ENCODE measurements at places on chromosomes 4 and X.

GRCh38 chr4:958314-958665 lies 15.1 kb downstream of the DGKQ start:
- DNase-seq = no peak

GRCh38 chr4:70559211-70559830 lies 32.7 kb upstream of the AMBN start:
- DNase-seq = no peak

GRCh38 chr4:22778547-22779163 lies 85.9 kb downstream of the GBA3 start:
- no peak for DNase-seq

- no peak for DNase-seq
Measured at GRCh38 chrX:44651358-44651757, 108.7 kb upstream of the FUNDC1 start.

DNA sequence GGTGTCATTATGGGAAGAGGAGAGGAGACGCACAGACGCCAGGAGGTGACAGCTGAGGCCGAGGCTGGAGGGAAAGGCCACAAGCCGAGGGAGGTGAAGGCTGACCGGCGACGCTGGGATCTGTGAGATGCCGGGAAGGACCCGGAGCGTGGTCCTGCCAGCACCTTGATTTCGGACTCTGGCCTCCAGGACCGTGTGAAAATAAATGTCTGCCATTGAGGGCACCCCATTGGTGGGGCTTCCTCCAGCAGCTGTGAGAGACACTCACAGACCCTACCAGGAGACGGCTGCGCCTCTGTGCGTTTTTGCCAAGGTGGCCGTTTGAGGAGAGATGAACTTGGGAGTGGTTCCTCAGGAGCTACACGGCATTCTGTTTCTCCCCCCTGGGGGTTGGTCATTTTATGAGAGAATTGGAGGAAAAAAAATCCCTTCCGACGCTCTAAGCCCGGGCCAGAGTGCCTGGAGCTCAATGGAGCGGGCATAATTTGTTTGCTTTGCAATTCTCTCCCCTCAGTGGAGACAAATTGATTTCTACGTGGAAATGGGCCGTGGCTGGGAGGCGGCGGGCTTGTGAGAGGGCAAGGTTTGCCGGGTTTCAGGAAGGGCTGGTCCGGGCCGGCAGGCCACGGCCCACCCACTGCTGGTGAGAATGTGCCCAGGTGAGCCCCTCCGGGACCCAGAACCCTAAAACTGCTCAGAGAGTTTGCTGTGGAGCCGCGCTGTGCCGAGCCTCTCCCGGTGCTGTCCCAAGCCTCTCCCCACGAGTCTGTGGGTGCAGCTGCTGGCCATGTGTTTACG lies 53.9 kb downstream of the CPZ start:
- no peak for DNase-seq

DNA sequence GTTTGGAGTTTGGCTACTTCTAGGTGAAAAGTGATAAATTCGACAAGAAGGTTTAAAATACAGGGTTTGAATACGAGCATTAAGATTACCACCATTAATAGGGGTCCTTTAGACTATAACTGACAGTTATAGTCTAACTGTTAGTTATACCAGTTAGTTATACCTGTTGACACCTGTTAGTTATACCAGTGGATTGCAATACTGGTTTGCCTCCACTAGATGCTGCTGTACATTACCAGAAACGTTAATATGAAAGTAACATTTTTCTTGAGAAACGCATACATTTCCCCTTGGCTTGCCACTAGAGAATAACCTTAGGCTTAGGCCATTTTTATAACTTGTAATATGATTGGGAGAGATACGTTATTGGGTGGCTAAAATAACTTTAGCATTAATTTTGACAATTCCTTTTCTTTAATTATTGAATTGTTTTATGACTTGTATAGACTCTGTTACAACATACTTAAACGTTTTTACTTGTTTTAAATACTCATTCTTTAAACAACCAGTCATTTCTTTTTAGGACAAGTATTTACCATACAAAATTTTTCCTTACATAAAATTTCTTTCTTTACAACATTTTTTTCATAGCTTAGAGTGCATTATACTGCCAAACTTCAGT lies 911.2 kb downstream of the FSTL5 start:
- DNase-seq = no peak

DNA sequence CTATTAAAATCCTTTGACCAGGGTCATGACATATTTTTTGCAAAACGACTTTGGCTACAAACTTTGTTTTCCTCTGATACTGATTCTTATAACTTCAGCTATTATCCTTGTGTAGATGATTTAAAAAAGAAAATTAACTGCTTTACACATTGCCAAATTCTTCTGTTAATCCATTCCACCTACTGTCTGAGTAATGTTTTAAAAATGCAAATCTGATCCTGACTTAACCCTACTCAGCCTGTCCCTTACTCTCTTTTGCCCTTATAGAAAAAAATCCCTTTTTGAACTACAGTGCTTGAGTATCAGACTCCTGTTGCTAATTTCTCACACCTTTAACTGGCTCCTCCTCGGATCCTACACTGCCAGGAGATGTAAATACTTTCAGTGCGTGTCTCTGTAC lies 723.1 kb downstream of the ADGRL3 start:
- DNase-seq = no peak

DNA sequence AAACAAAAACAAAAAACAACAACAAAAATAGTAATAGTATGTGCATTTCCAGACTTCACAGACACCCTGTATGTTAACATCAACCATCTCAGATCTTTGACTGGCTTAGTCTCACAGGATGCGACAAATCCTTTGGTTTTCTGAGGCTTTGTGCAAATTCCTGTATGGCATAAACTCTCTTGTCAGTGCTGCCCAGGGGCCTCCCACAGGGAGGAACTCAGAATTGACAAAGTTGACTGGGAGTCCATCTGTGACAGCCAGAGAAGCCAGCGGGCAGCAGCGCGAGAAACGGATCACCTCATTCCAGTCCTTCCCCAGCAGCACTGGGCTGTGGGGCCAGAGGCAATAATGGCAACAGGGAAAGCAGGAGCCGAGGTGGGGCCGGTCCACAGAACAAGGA lies 19.1 kb upstream of the DDX3X start:
- DNase-seq = no peak

- no peak for DNase-seq
Measured at GRCh38 chr4:122777846-122778673, 45.6 kb downstream of the BBS12 start.

DNA sequence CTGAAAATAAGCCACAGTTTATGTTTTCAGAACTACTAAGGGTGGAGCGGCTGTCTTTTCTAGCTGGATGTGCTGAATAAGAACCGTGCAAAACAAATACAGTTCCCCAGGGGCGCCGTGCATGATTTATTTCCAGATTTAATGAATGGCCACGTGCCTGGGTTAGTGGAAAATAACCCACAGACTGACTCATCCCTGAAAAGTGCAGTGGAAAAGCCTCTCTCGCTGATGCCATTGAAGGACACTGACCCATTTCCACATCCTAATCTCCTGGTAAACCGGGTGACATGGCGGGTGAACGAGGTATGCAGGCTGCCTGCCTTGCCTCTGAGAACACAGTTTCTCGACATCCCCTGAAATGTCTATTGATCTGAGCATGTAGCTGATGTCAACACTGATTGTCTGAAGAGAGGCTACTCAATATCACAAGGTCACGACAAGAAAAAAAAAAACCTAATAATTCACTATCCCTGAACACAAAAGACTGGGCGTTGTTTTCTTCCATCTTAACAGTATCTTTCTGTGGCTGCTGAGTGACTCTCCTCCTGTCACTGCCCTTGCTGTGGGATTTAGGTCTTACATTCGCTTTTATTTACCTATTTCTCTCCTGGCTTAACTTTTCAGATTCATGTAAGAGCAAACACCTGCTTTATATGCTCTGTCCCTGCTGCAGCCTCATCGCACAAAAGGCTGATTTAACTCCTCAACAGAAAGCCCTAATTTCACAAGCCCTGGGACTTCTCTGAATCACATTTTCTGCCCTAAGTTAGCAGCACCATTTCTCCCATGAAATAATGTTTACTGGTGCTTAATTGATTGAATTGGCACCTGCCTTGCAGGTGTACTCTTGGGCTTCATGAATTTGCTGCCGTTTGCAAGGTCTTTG lies 76.9 kb upstream of the SCOC start:
- DNase-seq = no peak

DNA sequence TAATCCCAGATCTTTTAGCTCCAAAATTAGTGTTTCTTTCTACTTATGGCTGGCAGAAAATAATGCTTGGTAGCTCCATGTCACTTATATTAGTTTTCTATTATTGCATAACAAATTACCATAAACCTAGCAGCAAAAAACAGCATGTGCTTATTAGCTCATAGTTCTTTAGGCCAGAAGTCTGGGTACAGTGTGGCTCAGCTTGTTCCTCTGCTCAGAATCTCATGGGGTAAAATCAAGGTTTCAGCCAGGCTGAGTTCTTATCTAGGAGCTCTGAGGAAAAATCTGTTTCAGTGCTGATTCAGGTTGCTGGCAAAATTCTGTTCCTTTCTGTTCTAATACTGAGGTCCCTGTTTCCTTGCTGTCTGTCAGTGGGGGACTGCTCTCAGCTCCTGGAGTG lies 101.1 kb downstream of the CT47B1 start:
- DNase-seq = no peak

GRCh38 chr4:98749206-98749605 lies 90.8 kb upstream of the TSPAN5 start:
- DNase-seq = no peak

DNA sequence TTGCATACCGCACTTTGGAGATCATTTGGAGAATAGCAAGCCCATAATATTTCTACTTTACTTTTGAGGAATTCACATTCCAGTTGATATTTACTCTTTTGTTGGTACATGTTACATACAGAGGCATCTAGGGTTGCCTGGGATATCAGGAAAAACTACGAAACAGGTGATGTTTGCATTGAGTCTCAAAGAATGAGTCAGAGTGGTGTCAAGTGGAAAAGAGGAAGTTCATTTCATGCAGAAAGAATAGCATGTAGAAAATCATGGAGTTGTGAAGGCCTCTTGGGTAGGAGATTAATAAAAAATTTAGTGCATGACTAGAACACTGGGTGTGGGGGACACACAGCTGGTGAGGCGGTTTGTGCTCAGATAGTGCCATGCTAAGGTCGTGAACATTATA lies 33.5 kb upstream of the ELOVL6 start:
- peak; percentile 53 for DNase-seq

DNA sequence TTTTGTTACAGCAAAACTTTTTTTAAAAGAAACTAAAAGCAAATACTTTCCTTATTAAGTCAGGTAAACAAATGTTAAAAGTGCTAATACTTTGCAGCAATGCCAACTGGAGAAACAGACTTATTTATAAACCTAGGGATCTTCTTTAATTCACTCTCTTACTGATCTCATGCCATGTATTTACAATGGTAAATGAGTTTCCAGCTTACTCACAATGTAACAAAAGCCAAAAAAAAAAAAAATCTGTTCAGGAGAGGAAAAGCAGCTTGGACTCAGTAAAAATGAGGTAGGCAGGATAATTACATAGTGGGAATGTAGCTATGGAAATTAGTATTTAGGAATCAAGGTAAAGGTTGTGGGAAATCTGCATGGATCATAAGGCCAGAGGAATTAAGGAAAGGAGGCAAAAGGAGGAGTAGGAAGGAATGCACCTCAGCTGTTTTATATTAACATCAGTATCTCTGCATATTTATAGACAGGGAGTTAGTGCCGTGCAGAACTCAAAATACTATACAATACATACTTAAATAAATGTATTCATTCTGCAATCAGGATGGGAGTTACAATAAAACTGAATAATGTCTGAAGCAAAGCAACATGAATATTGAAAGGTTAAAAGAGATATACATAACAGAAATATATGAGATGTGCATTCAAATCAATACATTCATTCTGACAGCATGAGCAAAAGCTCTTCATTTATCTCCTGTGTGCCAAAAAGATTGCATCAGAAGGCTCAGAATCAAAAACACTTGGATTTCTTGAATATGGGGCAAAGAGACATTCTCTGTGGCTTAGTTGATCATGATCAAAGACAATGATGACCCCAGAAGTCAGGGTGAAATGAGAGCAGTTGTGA lies 57.9 kb upstream of the ETNPPL start:
- DNase-seq = no peak

GRCh38 chr4:142095886-142096605 lies 459.7 kb downstream of the IL15 start:
- DNase-seq = peak; percentile 81

DNA sequence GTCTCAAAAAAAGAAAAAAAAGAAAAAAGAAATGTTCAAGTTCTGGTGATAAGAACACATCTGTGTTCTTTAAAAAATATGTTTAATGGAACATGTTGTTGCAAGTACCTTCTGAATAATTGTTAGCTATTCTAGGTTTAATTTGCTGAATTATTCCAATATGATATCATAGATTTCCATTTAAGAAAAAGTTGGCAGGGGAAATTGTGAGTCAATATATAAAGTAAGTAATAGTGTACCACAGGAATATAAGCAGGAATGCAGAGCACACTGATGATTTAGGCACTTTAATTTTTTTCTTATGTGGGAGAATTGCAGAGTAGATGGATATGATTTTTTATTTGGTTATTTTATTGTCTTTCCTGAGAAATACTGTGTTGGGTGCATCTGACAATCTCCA lies 190.7 kb downstream of the RPA4 start:
- DNase-seq = no peak

DNA sequence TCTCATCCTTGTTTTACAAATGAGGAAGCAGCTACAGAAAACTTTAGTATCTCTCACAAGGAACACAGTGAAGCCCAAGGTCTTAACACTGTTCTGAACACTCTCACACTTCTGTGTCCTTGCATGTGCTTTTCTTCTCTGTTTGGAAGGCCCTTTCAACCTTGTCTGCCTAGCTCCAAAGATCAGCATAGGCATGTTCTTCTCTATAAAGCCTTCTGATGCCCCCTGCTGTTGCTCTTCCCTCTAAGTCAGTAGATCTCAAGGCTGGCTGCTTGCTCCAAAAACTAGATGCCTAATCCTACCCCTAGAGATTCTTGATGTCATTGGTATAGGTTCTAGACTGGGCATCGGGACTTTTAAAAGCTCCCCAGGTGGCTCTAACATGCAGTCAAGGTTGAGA lies 5.9 kb downstream of the APOO start:
- DNase-seq = peak; percentile 49

- peak; percentile 69 for DNase-seq
Measured at GRCh38 chr4:166816890-166817289, 417.4 kb downstream of the SPOCK3 start.

DNA sequence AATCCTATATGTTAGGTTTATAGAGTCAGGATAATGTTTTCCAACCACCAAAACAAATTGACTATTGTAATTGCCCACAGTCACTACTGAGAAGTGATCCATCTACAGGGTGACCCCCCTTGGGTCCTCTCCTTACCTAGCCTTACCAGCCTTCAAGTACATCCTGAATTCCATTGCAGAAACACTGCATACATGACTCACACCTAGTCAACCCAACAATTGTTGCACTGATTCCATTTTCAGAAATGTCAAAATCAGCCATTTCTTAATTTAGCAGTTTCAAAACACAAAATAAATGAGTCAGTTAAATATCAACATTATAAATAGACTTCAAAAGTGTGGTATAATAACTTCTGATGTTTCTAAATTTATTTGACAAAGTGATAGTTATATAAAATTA lies 106.3 kb upstream of the TNIP3 start:
- no peak for DNase-seq

DNA sequence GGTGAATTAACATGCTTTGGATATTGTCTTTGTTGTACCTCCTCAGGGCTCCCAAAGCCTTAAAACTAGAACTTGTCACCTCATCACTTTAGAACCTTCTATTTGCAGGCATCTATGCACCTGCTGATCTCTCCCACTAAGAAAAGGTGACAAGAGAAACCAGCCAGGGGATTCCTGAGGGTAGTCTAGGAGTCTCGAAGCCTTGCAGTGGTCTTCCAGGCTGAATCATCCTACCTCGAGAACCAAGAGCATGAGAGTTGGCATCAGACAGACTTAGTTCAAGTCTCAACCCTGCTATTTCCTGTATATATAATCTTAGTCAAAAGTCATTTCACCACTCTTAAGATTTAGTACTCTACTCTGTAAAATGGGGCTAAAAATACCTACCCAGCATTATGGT lies 29.6 kb downstream of the RTL5 start:
- no peak for DNase-seq

Measured in epithelial cell of prostate (primary cell).